ENCODE measurements at places on chromosomes 13 and 19.

GRCh38 chr19:18218600-18218999 lies 7.6 kb downstream of the PDE4C start:
- no peak for DNase-seq

GRCh38 chr19:10544242-10544752 lies 593 bp downstream of the ATG4D start:
- no peak for DNase-seq

DNA sequence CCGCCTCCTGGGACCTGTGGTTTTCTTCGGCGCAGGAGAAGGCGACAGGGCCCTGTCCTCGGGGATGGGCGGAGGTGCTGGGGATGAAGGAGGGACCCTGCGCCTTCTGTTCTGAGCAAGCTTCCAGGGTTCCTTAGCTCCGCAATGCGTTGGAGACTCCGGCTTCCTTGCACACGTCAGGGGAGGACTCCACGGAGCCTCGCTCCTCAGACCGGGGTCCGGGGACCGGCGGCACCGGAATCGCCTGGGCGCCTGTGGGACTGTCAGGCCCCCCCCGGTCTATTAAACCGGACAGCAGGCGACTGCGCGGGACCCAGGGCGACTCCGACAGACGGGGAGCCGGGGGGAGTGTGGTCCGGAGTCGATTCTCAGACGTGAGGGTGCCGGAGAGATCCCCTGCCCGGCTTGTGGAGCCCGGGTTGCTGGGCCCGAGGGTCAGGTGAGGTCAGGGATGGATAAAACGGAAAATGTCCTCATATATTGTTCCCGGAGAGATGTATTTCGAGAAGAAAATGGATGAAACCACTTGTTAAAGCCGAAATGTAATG lies 227.4 kb downstream of the TEX29 start:
- no peak for DNase-seq

DNA sequence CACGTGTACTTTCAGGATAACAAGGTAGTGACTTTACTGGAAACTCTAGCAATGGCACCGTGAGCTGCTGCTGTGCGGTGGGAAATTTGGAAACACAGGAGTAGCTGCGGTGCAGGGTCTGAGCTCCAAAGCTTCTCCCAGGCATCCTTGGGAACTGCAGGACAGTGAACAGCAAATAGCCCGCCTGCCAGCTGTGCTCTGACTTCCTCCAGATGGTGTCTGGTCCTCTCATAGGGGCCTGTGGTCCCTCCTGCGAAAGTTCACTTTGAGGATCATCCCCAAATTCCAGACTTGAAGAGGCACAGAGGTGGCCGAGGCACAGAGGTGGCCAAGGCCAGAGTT lies 287.3 kb upstream of the MAB21L1 start:
- DNase-seq = no peak

DNA sequence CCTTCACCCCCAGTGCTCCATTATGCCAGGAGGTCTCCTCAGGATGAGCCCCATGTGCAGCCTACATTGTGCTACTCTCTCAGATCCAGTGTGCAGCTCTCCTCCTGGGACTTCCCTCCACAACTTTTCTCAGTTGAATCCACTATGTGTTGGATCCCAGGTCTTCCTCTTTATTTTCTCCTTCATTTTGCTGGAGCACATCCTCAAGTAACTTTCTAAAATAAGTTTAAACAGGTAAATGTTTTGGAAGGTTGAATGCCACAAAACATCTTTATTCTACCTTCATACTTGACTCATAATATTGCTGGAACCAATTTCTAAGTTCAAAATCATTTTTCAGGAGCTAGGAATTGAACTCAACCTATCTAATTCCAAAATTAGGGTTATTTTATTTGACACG lies 52.1 kb downstream of the C13orf46 start:
- DNase-seq = no peak

GRCh38 chr19:35751839-35752745 lies 3.7 kb downstream of the LIN37 start:
- no peak for DNase-seq

- no peak for DNase-seq
These were observed 78.9 kb upstream of the GJB6 start for GRCh38 chr13:20311022-20311421.

DNA sequence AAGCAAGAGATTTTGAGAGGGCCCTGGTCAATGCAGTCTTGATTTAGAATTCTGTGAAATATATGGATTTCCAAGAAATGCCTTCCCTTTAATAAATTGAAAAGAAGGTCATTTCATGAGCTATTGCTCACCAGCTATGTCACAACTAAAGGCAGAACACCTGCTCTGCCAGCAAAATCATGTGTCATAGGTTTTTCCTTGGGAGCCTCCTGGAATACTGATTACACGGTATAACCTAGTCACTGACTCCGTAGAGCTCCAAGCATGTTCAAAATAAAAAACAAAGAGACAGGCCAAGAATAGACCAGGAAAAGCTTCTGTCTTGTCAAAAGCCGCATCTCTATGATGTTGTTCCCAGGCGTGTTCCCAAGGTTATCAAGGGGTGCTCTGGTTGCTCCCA lies 45.5 kb downstream of the HSPH1 start:
- no peak for DNase-seq

- no peak for DNase-seq
These were observed 17.7 kb downstream of the POLRMT start for GRCh38 chr19:615619-616018.

DNA sequence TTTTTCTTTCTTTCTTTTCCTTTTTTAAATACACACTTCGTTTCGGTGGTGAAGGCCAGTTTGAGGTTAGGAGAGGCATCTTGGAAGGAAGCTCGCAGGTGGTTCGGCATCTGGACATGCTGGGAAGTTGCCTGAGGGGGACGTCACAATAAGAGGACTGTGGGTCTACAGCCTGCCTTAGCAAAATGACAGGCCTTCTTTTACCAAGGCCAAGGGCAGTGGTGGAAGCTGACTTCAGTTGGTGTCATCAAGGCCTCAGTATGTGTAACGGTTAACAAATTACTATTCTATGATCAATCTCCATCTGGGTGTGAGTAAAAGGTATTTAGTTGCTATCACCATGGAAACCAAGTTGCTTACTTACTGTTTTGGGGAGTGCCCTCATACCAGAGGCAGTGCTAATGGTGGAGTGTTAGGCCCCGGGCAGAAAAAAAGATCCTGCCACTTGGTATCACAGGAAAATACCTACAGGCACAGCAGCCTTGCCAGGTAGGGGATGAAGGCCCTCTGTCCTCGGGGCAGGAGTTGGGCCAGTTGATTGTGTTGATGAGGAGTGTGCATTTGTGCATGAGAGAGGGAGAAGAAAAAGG lies 10.3 kb downstream of the ACTN4 start:
- DNase-seq = peak; percentile 61

GRCh38 chr19:49224879-49225278 lies 67.3 kb downstream of the TRPM4 start:
- no peak for DNase-seq

GRCh38 chr13:51341232-51341631 lies 1.7 kb downstream of the SERPINE3 start:
- no peak for DNase-seq

GRCh38 chr13:50187352-50188029 lies 172.2 kb downstream of the KCNRG start:
- no peak for DNase-seq
